RPMI7951 (cell line): ENCODE measurements at places on chromosomes 4 and X. TPM values are rescaled to one million over a fixed set of nuclear protein-coding genes. Genes with fewer than 3 reads are reported as not detected.

DNA sequence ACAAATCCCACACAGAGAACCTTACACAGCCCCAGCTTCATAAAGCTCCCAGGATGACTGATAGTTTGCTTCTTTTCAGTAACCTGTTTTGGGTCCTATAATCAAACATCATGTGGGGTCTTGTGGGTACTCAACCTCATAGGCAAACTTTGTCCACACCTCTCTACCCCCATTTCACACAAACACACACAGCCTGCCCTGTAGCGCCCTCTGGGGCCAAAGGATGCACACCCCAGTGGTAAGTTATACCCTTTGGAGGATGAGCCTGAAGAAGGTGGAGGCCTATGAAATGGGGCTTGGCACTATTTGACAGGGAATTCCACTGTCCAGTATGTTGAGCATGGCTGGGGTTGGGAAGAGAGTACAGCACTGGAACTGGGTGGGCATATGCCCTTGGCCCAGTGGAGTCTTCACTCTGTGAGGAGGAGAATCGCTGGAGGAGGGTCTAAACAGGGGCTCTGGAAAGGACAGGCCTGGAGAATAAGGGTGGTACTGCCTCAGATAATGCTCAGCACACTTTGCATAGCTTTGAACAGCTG lies 30.5 kb upstream of the COL25A1 start:
- DNase-seq = no peak

- no peak for DNase-seq
Observed at GRCh38 chr4:148445071-148445859, 3.1 kb upstream of the NR3C2 start.

The HTRA3 gene
- total RNA-seq = 7.8 and 8.6 TPM in 2 replicates

GRCh38 chrX:138411048-138411447 lies 300.5 kb downstream of the FGF13 start:
- no peak for DNase-seq

- no peak for DNase-seq
Observed at GRCh38 chr4:7469023-7469422, 34.3 kb upstream of the PSAPL1 start.

DNA sequence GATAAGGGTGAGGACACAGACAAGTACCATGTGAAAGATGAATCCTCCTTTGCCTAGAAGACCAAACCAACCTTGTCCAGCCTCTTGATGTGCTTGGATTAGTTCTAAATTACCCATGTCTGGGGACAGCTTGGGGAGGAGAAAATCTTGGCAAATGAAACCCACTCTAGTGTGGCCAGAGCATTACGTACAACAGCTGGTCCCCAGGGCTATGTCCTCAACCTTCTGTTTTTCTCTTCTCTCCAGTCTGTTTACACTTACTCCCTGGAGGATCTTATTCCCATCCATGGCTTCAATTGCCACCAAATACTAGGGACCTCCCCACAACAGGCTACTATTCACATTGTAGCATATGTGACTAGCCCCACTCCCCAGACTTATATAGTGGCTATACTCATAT lies 384.5 kb downstream of the OPHN1 start:
- DNase-seq = no peak

The RAB39B gene
- total RNA-seq = 0.10 and 0.48 TPM in 2 replicates

- peak; percentile 1 for DNase-seq
Observed at GRCh38 chrX:134752558-134752957, 94.3 kb upstream of the PLAC1 start.

- DNase-seq = peak; percentile 0
Observed at GRCh38 chrX:44183329-44183728, 160.1 kb downstream of the EFHC2 start.

The NXF3 gene
- total RNA-seq = 0.10 and 0.24 TPM in 2 replicates

The AMBN gene
- total RNA-seq = not detected in 2 replicates

- DNase-seq = no peak
Observed at GRCh38 chrX:118948270-118948669, 26.1 kb upstream of the LONRF3 start.

The NOX1 gene
- total RNA-seq = not detected in 2 replicates

DNA sequence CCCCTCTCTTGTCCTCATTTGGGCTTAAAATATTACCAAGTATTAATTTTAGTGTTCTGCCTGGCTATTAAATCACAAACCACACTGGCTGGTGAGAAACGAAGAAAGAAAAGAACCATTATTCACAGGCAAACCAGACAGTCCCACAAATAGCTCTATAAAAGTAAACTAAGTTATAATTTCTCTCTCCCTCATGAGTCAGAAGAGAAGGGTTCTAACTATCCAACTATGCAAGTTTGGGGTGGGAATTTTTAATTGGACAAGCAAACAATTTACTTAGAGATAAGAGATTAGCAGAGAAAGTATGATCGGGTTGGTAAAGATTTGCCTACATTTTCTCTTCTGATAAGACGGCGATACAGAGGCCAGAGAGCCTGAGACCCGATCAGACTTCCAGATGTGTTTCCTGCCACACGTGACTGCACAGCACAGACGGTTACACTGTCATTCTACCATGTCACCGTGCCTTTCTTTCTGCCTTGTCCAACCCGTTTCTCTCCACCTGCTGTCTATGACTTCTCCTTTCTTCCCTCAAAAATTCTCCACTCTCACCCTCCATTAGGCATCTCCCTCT lies 52.3 kb downstream of the MEPE start:
- no peak for DNase-seq

The PDGFRA gene
- 16.9 and 18.0 TPM in 2 replicates for total RNA-seq

DNA sequence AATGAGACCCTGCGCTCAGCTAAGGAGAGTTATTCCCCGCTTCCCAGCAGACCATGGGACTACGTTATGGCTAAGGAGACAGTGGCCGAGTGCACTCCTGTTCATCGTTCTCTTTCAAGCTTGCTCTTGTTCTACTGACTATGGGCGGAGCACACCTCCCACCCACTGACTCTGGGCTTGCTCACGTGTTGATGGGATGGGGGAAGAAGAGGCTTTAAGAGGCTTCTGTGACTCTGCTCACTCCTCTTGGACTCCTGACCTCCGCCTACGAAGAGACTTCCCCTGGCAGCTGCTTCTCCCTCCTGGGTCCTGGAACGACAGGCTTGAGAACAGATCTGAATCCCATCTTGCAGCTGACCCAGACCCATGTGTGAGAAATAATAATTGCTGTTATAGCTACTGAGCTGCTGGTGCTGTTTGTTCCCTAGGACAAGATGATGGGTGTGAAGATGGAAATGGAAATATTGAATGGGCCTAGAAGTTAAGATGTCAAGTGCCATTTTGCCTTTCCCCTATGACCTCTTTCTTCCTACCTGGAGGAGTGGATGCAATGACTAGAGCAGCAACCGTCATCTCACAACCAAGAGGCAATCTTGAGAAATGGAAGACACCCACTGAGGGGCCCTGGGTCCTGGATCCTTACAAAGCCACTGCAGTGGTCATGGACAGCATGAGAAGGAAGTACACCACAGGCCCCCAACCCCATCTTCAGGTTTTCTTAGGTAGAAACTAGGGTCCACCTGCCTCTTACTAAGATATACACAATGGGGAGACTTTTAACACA lies 38.7 kb upstream of the IRAK1 start:
- no peak for DNase-seq

The DRP2 gene
- total RNA-seq = 0.10 and 0.12 TPM in 2 replicates

The CXCL9 gene
- not detected in 2 replicates for total RNA-seq

DNA sequence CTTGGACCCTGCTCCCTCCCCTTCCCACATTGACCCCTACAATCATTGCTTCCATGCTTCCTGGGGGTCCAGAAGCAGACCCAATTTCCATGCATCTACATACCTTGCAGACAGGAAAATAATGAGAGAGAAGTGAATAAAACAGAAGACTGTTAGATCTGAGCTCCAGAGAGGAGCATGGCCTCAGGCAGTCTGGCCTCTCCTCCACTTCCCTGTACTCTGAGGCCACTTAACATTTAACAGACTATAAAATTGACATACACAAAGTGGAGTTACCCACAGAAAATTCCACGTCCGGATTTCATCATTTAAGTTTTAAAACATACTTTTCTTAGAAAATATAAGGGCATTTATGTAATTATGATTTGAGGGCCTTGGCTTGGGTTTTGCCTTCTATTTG lies 2.1 kb upstream of the PRSS12 start:
- DNase-seq = no peak

The INTS6L gene
- 4.1 and 5.5 TPM in 2 replicates for total RNA-seq

DNA sequence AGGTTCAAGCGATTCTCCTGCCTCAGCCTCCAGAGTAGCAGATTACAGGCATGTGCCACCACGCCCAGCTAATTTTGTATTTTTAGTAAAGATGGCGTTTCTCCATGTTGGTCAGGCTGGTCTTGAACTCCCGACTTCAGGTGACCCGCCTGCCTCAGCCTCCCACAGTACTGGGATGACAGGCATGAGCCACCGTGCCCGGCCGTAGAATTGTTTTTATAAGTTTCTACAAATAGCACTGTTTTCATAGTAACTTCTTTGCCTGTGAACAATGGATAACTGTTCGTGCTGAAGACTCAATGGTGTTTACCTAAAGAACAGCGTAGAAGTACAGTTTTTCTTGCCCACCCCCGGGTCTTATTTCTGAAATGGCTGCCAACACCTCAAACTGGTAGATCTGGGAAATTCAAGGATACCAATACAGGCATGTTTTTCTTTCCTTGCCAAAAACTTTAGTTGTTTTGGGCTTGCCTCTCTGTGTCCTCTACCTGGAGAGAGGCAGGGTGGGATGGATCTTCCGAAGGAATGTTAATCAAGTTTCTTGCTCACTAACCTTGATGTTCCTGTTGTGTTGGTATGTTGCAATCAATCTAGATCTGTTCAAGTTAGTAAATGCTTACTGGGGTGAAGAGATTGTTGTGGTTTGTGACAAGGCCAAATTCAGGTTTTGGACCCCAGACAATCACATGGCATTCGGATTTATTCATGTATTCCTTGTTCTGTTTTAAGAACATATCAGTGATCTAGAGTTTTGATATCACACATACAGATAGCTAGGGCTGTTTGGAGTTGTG lies 2.8 kb upstream of the RUFY3 start:
- DNase-seq = no peak

The MAGEA2 gene
- 28.7 and 30.9 TPM in 2 replicates for total RNA-seq

DNA sequence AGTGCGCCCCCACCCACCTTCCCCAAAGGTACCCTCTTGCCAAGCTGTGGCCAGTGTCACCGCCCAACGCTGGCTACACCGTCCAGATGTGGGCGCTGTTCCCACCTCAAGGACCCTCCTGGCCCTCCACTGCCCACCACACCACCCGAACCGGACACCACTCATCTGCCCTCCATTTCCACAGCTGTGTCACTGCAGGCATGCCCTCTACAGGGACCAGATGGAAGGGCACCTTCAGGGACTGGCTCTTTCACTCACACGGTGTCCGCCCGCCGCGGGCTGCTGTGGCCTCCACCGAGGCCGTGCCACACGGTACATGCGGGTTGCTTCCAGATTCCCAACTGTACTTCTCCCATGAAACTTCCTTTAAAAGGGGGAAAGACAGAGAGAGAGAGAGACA lies 87.7 kb downstream of the FAM53A start:
- no peak for DNase-seq

- no peak for DNase-seq
Observed at GRCh38 chr4:189809839-189810238, 130.8 kb upstream of the FRG1 start.

- DNase-seq = peak; percentile 93
Observed at GRCh38 chr4:128571747-128572146, 237.8 kb upstream of the JADE1 start.

DNA sequence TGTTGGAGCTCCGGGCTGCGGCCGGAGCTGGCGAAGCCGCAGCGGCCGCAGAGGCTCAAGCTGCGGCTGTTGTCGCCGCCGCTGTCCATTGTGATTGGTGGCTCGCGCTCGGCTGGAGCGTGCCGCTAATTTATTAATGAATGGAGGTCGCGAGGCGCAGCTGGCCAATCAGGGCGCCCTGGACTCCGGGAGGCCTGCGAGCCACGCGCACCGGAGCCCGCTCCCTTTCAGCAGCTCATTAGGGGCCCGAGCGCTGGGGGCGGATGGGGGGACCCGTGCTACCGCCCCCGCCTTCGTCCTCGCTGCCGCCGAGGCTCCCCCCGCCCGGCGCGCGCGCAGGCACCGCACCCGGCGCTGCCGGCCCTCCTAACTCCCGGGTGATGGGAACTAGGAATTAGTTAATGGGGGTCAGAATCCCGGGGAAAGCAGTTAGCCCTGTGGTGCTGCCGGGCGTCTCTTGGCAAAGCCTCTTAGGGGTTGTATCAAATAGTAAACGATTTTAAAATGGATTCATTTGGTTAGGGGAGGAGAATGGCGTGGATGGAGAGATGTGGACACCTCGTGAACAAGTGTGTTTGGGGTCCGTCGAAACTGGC lies 589 bp upstream of the NEUROG2 start:
- DNase-seq = peak; percentile 16

DNA sequence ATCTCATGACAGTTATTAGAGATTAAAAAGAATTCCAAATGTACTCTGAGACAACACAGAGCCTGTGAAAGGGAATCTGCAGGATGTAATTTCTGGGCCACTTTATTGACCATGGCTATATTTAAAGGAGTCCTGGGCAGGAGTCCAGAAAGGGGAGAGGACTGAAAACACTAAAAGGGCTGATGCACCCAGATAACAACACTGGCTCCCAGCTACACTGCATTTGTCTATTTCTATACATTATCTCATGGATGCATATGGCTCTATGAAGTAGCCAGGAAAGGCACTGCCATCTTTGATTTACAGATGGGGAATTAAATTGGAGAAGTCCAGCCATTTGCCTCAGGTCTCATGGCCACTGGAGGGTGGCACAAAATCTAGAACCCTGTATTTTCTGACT lies 56.0 kb downstream of the MED28 start:
- no peak for DNase-seq

DNA sequence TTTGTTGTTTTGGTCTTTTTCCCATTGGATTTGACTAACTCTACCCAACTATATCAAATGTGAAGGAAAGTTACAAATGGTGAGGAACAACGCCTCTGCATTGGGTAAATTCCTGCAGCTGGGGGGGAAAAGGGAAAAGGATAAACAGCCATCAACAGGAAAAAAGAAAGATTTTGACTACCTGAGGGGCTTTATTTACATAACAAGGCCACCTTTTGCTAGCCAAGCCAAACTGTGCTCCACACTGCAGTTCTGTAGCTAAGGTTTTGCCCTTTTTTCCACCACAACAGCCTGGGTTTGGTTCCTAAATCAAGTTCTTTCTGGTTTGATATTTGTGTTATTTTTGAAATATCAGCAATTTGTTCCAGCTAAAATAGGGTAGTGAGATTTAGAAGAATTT lies 40.8 kb downstream of the RHOXF2B start:
- no peak for DNase-seq

GRCh38 chr4:98662626-98663225 lies 4.3 kb upstream of the TSPAN5 start:
- DNase-seq = peak; percentile 32

DNA sequence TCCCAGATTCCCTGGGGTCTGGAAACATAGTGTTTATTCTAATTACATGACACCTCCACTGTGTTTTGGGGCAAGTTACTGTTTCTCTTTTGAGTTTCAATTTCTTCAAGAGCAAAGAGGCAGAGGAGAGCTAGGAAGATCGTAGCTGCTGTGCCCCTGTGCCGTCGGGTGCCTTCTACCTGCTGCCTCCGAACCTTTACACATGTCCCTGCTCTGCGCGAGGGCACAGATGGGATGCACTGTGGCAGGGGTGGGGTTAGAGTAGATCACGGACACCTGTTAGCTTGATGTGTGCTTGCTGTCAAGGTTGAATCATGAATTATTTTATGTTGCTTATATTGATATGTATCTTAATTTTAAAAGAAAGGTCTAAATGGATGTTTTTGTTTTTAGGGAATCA lies 71.1 kb upstream of the MSANTD1 start:
- DNase-seq = no peak

The XAGE1A gene
- 1.9 TPM in 1 of 2 replicates, not detected in the other for total RNA-seq

- peak; percentile 24 for DNase-seq
Observed at GRCh38 chr4:152709675-152710438, 30.1 kb upstream of the TMEM154 start.

- no peak for DNase-seq
Observed at GRCh38 chr4:86569103-86569870, 24.8 kb upstream of the PTPN13 start.

The GAGE12F gene
- total RNA-seq = not detected in 2 replicates

- DNase-seq = no peak
Observed at GRCh38 chrX:19902110-19902509, 14.7 kb upstream of the SH3KBP1 start.

The ADRA2C gene
- 0.24 and 0.49 TPM in 2 replicates for total RNA-seq
